ENCODE measurements at places on chromosomes 16 and 17.

- DNase-seq: no peak
Measured at GRCh38 chr17:79995696-79996095, 40.0 kb downstream of the TBC1D16 start.

- DNase-seq: no peak
Measured at GRCh38 chr16:5228369-5228768, 130.8 kb upstream of the EEF2KMT start.

DNA sequence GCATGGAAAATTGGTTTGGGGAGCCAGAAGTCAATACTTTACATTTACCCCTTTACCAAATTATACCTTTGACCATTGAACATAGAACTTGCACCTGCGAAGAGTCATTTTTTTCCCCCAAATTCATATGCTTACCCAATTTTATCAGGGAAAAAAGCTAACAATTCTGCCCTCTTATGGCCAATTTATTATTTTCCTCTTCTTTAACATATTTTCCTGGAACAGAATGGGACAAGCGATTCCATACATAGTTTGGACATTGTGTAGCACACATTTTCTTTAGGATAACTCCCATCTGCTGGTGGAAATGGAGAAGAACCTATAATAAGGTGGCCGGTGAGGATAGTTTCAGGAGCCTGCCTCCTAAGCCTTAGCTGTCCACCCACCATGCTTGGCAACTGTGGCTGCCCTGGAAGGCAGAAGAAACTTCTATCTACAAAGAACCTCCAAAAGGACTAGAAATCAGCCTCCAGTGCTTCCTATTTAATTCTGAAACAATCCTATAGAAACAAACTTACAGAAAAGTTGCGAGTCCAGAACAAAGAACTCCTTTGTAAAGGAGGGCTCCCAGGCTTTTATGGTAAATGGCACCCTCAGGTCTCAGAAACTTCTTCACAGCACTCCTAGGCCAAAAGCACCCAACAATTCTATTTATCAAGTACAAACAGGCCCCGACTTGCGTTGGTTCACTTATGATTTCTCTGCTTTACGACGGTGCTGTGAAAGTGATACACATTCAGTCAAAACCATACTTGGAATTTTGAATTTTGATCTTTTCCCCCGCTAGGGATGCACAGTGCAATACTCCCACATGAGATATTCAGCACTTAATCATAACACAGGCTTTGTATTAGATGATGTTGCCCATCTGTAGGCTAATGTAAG lies 64.1 kb upstream of the CACNG4 start:
- no peak for DNase-seq

GRCh38 chr17:40312893-40313667 lies 4.1 kb downstream of the RARA start:
- DNase-seq: no peak

GRCh38 chr16:14564323-14564722 lies 65.7 kb downstream of the PARN start:
- no peak for DNase-seq

- DNase-seq: peak; percentile 46
Measured at GRCh38 chr16:106623-107324, 28.7 kb downstream of the MPG start.

DNA sequence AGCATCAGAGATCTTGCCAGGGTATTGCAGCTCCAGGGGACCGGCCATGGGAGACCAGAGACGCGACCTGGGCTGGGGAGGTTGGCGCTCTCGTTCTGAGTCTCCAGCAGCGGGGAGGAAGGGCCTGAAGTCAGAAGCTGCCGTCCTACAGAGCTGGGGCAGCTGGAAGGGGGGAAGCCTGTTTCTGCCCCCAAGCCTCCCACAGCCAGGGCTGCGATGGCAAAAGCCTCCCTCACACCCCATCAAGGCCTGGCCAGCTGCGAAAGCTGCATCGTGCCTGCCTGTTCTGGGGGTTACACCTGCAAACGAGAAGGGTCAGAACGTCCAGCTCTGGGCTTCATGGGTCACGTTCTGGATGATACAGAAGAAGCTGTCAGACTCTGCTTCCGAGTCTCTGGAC lies 26.1 kb downstream of the MAPK8IP3 start:
- DNase-seq: no peak

- DNase-seq: peak; percentile 85
Measured at GRCh38 chr17:83200231-83200699, 120.9 kb downstream of the METRNL start.

DNA sequence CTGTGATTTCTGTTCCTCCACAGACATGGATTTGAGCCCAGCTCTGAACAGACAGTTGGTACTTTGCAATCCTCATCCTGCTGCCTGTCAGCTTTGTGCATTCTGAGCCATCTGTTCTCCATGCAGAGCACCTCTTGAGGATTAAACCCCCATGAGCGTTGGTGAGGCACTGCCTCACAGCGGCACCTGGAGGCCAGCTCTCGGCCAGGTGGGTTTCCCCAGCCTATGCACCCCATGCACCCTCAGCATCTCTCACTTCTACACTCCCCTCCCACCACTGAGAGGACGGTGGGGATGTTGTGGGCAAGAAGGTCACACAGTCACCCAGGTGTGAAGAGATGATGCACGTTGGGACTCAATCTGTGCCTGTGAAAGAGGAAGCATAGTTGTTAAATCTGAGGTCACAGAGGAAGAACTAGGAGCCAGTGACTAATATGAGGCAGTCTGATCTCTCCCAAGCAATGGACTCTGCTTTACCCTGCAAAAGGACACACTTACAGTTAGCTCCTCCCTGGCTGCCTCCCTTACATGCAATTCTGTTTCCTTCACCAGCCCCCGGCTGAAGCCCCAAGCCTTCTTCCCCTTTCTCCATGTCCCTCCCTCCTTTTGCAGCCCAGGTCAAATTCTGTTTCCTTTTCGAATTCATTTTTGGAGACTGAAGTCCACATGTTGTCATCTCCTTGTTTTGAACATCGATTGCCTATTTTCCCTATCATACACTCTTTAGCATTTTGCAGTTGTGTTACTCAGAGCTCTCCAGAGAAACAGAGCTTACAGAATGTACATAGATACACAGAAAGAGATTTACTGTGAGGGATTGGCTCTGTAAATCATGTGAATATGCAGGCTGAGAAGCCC lies 58.5 kb downstream of the HS3ST3B1 start:
- peak; percentile 70 for DNase-seq

GRCh38 chr17:58569196-58569595 lies 54.8 kb upstream of the MTMR4 start:
- DNase-seq: no peak

DNA sequence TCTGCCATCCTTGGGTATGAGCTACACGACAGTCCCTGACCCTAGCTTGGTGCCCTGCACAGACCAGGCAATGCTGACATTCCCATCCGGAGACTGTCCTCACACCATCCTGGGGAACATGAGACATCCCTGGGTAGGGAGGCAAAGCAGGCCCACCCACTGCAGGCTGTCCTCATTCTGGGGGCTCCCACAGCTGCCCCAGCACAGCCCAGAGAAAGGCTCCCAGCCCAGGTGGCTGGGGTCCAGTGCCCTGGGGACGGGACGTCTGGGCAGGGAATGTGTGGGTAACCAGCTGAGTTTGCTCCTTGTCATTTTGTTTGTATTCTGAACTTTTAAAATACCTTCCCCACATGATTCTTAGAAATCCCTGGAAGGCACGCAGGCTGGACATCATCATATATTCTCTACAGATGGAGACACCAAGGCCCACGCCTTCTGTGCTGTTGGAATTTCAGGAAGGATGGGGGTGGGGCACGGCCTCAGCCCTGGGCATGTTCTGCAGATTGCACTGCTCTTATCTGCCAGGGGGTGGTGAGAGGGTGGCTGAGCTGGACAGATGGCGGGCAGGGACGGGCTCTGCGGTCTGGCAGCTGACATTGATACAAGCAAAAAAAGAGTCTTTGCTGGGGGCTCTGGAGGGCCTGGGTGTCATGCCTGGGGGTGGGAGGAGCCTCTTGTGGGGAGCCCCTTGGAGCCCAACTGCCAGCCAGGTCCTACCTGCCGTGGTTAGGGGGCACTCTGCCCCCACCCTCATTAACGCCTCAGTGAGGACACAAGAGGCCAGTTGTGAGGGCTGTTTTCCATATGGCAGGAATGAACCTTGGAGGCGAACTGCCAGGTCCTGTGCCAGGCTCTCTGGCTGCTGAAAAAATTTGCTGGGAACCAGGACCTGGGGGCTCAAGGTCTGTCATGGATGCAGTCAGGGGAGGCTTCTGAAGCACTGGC lies 28.4 kb downstream of the LRRC75A start:
- no peak for DNase-seq

GRCh38 chr16:73157861-73158260 lies 109.9 kb upstream of the ZFHX3 start:
- no peak for DNase-seq

- DNase-seq: no peak
Measured at GRCh38 chr16:57497121-57497520, 10.8 kb upstream of the DOK4 start.

GRCh38 chr16:64580558-64580957 lies 541.3 kb downstream of the CDH11 start:
- no peak for DNase-seq

GRCh38 chr17:64135000-64135399 lies 5.1 kb upstream of the ERN1 start:
- no peak for DNase-seq

GRCh38 chr17:27868565-27868964 lies 24.6 kb downstream of the LYRM9 start:
- no peak for DNase-seq

DNA sequence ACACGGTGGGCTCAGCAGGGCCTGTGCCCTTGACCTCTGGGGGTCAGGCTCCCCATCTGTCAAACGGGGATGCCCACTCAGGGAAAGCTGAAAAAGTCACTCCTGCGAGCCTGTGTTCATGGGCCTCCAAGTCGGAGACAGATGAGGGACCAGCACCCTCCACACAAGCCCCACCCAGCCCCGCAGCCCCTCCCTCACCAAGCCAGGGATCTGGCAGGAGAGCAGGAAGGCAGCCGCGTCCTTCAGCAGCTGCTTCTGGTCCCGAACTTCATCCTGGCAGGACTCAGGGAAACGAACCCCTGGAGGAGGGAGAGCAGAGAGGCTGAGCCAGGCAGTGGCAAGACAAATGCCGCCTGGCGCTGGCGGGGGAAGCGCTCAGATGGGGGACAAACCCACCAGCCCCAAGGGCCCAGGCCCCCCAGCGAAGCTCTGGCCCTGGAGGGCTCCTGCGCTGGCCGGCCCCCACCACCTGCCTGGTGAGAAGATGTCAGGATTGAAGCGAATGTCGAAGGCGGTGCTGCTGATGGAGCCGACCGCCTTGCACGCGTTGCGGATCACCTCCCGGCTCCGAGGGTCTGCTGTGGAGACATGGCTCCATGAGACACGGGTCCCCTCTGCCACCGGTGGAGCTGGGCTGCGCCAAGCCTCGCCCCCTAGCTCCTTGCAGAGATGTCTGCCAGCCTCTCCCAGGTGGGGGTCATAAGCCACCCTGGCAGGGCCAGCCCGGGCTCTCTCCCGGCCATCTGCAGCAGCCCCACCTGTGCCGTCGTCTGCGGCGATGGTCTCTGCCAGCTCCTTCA lies 15.4 kb downstream of the CLUH start:
- DNase-seq: peak; percentile 2

- DNase-seq: no peak
Measured at GRCh38 chr17:78610951-78611511, 33.8 kb upstream of the DNAH17 start.

DNA sequence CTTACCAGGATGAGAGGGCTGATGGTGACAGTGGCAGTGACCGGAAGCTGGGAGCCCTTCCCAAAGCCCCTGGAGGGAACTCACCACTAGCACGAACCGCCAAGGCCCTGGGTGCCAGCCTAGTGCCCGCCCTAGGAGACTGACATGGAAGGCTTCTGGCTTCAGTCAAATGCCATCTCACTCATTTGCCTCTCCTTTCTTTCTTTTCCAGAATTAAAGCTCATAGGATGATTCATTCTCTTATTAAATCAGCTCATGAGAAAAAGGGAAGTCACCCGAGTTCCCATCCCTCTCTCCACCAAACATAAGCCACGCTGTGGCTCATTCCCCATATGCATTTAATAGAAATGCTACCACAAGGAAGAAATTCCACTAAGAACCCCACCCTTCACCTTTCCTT lies 12.1 kb downstream of the CUEDC1 start:
- no peak for DNase-seq

DNA sequence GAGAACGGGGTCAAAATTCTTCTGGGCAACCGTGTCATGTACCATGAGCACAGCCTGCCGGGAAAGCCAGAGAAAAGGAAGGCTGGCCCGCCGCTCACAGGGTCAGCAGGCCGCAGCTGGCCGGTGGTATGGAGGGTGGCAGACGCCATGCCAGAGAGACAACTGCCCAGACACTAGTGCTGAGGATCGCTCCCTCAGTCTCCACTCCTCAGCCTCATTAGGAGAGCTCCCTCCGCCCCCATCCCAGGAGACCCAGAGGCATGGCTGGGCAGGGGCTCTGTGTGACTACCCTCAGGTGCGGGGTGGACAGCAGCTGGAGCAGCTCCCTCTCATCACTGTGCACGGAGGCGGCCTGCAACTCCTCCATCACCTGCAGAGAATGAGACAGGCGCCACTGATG lies 3.2 kb downstream of the MPP3 start:
- DNase-seq: no peak

DNA sequence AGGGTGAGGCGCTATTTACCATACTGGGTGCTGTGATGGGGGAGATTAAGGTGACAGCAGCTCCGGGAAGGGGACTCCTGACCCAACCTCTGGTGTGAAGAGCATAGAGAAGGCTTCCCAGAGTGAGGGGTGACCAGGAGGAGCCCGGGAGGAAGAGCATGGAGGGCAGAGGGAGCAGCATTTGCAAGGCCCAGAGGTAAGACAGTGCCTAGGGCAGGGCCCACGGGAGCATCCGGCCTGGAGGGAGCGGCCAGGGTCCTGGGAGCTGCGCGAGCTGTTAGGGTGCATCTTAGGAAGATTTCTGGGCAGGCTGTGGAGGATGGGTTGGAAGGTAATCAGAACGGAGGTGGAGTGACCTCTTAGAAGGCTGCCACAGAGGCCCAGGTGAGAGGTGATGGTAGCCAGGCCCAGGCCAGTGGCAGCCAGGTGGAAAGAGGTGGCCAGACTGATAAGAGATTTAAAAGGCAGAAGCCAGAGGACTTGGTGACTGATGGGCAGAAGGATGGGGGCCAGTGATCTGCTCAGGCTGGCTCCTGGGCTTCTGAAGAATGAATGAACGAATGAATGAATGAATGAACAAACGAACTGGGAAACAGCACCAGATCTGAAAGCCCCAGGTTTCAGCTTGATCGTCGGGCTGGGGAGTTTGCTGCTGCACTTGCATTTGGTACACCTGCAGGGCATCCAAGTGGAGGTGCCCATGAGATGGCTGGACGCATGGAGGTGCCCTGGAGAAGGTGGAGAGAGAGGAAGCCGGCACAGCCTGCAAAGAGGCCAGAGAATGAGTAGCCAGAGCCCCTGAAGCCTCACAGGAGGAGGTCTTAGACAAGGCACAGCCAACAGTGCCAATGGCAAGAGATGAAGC lies 13.0 kb upstream of the TMEM92 start:
- no peak for DNase-seq

DNA sequence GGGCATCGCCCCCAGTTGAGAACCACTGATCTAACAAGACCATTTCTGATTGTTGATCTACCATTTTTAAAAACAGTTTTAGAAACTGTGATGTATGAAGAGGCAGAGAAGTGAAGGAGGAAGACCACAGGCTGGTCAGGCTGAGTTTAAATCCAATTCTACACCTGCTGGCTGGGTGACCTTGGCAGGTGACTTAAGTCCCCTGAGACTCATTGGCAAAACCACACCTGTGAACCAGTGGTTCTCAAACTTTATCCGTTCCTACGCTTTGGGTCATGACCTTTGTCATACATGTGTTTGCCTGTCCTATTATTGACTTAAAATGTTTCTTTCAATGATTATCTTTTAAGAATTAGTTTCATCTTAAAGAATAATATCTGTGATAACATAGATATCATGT lies 2.3 kb downstream of the GP2 start:
- DNase-seq: no peak

Measured in stimulated activated naive CD8-positive, alpha-beta T cell treated with anti-CD3 and anti-CD28 coated beads, Interleukin-15, Interleukin-2, amounts not matched to agents 100 U/mL and 50 U/mL, for 24 hours (primary cell).